ENCODE measurements at places on chromosomes 6 and 20. TPM values are rescaled to one million over a fixed set of nuclear protein-coding genes. Genes with fewer than 3 reads are reported as not detected.

Gene CALHM6
- total RNA-seq: 1.8 TPM

Gene CRISP2
- total RNA-seq: not detected

Gene DUSP15
- not detected for total RNA-seq

Gene SNAP91
- total RNA-seq: 0.15 TPM

Gene ANKRD66
- not detected for total RNA-seq

Gene HUS1B
- total RNA-seq: 0.17 TPM

Gene LKAAEAR1
- 0.84 TPM for total RNA-seq

Gene NHLRC1
- 2.1 TPM for total RNA-seq

Gene ARFGEF3
- total RNA-seq: under 0.01 TPM

Gene TMEM200A
- total RNA-seq: 3.4 TPM

Gene TXLNB
- 0.15 TPM for total RNA-seq

Gene OLIG3
- not detected for total RNA-seq

Gene HLA-DRA
- total RNA-seq: not detected

Gene ISM1
- total RNA-seq: 0.15 TPM
